Stimulated activated CD8-positive, alpha-beta memory T cell treated with anti-CD3 and anti-CD28 coated beads, Interleukin-4, amount 100 ng/mL, for 4 hours (primary cell): ENCODE measurements at places on chromosomes 2 and 18.

- DNase-seq: no peak
These were observed 123.8 kb downstream of the BCL11A start for GRCh38 chr2:60429681-60430080.

- no peak for DNase-seq
These were observed 228.7 kb upstream of the RND3 start for GRCh38 chr2:150716186-150716585.

DNA sequence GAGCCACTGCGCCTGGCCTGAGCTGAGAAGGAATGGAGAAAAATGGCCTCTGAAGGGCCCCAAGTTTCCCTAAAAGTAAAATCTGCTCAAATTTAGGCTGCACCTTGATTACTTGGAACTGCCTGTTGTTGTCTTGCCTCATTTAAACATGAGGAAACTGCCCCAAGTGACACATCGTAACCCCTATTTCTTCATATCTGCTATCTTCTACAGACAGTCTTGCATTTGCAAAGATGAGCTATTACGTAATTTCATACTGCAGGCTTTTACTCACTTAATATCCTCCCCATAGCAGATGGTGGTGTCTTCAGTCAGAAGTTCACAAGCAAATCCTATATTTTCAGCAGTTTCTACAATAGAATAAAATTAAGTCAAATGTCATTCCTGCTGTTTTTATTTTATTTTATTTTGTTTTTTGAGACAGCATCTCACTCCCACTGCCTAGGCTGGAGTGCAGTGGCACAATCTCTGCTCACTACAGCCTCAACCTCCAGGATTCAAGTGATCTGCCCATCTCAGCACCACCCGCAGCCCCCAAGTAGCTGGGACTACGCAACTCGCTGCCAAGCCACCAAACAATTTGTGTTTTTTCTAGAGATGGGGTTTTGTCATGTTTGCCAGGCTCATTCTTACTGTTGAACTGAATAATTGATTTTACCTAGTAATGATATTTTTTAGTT is 45.3 kb upstream of the NARS1 start:
- no peak for DNase-seq

GRCh38 chr2:240874715-240875227 is 6.1 kb downstream of the AGXT start:
- no peak for DNase-seq

DNA sequence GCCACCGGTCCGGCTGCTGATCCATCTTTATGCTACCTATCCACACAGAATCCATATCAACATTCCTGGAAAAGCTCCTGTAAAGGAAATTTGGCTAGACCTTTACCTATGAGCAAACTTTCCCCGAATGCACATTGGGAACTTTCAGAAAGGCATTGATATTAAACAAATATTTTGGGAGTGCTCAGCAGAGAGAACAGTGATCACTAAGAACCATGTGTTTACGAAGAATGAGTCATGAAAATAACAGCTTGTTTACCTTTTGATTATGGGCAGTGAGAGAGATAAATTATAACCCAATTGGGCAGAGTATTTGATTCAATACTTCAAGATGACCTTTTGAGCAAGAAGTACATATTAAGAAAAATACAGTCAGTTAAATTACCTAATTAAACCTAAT is 189.7 kb upstream of the CDH2 start:
- no peak for DNase-seq

DNA sequence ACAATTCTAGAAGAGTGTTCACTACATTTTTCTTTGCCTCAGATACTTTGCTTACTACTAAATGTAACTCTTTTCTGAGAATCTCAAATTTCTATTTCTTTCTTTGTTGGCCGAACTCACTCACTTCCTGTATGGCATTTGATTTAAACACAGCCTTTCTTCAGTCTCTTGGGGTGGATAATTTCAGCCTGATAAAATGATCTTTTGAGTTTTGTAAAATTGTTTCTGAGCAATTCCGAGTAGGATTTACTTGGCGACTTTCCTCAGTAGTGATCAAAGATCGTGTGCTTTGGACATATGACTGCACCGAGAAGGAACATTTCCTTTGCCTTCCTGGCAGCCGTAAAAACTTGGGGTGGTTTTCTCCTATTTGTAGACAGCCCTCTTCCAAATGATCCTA is 127.4 kb downstream of the DCDC2C start:
- DNase-seq: no peak

DNA sequence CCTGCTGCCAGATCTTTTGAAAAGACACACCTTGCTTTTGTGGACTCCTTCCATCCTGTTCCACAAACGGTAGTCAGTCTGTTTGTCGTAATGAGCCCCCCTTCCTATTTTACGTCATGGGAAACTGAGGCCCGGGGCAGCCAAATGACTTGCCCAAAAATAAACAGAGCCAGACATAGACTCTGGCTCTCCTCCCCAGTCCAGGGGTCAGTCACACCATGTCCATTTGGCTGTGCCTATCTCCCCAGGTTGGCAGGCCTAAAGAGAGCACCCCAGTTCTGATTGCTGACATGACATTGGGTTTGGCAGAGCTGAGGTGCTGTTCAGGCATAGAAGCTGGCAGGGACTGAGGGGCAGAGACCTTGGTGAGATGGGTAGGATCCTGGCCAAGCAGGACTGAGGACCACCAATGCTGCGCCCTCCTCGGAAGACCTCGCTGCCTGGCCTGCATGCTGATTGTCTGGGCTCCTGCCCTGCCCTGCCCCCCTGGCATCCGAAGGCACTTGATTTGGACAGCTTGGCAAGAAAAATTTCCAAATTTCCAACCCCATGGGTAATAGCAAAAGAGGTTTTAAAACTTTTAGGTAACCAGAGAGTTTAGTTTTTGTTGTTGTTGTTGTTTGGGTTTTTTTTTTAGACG is 335.4 kb downstream of the DYSF start:
- DNase-seq: no peak

- DNase-seq: no peak
These were observed 55.2 kb downstream of the TNP1 start for GRCh38 chr2:216804357-216805350.

GRCh38 chr18:6764382-6764781 is 34.9 kb downstream of the ARHGAP28 start:
- DNase-seq: no peak

DNA sequence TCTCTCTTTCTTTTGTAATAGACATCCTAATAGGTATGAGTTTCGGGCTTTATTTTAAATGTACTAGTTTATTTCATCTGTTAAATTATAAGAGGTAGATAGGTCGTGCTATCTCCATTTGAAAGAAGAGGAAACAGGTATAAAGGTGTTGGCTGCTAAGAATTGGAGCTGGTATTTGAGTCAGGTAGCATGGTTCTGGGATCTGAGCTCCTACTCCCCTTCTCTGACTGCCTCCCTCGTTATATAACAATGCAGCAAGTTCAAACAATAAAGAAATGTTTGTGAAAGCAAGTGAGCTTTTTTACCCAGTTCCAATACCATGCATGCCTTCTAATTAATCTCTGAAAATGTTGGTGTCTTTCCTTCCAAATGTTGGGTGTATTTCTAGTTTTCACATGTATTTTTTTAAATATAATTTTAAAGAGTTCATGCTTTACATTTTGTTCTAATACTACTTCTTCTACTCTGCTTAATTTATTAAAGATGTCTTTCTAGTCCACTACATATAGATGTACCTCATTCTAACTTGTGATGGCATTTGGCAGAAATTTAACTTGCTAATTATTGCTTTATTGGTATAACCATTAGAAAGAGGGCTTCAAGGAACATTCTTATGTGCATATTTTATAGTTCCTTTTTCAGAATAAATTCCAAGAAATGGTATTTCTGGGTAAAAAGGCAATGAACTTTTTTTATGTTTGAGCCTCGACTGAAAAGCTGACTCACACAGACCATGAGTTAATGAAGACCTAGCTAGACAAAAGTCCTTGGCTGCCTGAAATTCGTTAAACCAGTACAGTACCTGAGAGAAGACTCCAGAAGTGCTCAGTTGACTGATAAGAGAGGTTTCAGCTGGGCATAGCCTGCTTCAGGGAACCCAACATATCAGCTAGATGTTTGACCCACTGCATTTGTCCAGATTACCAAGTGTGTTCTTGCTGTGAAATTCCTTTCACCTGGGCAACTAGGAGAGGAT is 133.5 kb downstream of the CERS6 start:
- no peak for DNase-seq

GRCh38 chr2:232309592-232309991 is 69.0 kb upstream of the ALPP start:
- DNase-seq: no peak

DNA sequence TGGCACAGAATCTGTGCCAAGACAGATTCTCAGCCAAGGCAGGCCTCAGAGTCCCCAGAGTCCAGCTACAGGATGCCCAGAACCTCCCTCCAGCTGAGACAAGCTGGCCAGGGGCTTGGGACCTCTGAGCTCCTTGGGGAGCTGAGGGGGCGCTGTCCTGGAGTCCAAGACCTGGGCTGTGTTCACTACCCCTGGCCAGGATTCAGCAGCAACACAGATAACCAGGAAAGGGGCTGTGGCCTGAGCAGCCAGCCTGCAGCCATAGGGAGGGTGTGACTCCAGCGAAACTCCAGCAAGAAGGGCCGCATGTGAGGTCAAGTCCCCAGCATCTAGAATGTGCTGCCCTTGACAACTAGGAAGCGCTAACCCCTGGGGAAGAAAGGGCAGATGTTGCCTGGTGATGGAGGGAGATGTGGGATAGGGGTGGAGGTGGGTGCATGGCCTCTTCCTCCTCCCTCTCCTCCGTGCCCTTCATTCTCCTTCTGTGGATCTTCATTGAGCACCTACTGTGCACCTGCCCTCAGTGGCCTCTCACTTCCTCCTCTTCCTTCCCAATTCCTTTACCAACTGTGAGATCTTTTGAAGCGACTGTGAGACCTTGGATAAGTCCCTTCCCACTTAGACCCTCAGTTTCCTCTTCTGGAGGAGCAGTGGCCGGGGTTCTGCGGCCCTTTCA is 7.7 kb upstream of the ARID5A start:
- no peak for DNase-seq

DNA sequence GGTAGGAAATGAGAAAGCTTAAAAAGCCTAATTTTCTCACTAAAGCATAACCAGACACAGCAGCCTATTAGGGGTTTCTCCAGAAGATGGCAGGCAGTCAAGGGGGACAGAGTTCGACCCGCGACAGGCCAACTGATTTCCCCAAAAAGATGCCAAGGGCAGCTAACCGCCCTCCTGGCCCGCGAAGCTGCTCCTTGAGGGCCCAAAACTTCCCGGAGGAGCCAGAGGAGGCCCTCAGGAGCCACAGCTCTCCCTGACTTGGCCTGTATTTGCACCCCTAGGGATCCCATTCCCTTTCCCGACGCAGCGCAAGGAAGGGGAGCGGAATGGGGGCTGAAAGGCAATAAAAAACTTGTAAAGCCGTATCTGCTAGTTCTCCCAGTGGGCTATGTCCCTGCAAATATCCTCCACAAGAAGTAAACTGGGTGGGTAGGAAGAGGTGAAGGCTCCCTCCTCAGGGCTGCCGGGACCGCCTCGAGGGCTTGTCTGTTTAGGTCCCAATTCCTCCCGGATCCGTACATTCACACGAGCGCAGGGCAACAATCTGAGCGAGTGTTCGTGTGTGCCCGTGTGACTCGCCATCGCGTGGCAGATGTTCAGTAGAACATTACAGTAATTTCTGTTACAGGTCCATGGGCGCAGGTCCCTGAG is 756 bp upstream of the NAGK start:
- DNase-seq: no peak

DNA sequence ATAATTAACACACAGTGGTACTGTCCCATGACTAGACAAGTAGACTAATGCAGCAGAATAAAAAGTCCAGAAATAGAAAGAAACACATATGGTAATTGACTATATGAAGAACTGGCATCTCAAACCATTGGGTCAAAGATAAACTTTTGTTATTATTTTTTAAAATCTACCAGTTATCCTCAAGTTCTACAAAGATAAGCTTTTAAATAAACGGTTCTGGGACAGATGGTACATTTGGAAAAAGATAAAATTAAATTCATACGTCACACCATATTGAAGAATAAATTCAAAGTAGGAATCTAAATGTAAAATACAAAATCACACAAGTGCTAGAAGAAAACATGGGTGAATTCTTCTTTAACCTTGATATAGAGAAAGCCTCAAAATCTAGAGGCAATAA is 37.6 kb upstream of the PLEKHM3 start:
- no peak for DNase-seq

GRCh38 chr2:43132683-43133301 is 93.6 kb downstream of the ZFP36L2 start:
- no peak for DNase-seq

- no peak for DNase-seq
These were observed 329.0 kb downstream of the PTPRM start for GRCh38 chr18:7896161-7896560.

- no peak for DNase-seq
These were observed 1.1 kb upstream of the TET3 start for GRCh38 chr2:73983322-73984202.

DNA sequence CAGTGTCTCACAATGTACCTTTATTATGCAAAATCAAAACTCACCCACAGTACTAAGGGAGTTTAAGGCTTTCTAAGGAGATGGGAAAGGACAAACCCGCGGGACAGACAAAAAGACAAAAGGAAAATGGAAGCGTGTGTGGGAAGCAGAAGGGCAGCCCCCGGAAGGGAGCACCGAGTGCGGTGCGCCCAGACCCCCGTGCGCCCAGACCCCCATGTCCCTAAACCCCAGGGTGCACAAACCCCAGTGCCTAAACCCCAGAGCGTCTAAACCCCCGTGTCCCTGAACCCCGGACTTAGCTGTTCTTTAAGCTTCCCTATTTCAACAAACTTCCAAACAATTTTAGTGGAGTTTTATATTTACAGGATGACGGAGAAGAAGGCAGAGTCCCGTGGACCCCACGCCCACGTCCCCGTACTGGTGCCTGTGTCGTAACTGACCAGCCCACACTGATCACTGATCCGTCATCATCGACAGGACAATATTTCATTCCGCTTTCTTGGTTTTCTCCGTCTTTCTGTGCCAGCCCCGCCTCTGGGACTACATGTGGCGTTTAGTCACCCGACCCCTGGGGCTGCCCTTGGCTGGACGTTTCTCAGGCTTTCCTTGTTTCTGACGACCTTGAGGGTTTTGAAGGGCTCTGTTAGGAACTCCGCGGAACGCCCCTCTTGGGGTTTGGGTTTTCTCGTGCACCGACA is 76.9 kb downstream of the RTP5 start:
- DNase-seq: no peak
